ENCODE measurements at places on chromosomes 1 and 21.

DNA sequence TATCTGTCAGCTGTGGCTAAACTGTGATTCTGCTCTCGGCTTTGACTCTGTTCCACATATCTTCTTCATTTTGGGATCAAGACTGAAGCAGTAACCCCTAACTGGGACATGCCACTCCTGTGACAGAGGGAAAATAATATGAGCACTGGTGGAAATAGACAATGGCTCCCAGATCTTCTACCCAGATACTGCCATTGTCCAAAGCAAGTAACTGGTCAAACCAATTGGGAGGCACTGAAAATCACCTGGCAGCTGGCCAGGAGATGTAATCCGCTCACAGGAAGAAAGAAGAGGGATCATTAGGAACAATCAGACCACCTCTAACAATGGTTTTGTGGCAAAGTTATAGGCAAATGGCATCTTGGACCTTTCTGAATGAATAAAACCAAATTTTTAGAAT is 10.7 kb downstream of the SNX7 start:
- no peak for DNase-seq

GRCh38 chr1:223716302-223716862 is 4.0 kb downstream of the CAPN2 start:
- DNase-seq: no peak

DNA sequence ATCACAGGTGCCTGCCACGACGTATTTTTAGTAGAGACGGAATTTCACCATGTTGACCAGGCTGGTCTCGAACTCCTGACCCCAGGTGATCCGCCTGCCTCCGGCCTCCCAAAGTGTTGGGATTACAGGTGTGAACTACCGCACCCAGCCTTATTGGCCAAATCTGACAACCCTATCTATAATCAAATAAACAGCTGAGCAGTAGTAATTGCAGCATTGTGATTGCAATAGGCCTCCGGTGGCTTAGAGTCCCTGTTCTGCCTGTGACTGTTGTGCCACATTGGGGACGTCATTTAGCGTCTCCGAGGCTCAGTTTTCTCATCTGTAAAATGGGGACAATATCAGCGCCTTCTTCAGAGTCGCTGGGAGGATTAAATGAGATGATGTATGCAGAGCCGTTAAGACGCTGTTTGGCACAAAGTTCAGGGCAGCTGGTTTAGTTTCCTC is 569 bp upstream of the CAPN2 start:
- no peak for DNase-seq

DNA sequence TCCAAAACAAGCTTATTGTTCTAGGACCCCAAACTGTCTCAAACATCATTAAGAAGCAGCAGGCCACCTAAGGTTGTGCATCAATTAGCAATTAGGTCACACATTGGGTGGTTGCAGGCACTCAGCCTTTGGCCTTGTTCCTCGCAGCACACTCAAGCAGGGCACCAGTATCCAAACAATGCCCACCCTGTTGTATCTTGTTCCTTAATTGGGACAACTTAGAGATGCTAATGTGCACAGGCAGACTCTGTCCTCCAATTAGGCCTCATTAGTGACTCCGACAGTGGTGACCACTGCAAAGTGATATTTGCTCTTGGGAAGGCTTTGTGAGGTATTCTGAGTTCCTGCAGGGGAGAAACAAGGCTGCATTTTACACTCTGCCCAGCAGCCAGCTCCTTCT is 515.1 kb upstream of the PTBP2 start:
- no peak for DNase-seq

DNA sequence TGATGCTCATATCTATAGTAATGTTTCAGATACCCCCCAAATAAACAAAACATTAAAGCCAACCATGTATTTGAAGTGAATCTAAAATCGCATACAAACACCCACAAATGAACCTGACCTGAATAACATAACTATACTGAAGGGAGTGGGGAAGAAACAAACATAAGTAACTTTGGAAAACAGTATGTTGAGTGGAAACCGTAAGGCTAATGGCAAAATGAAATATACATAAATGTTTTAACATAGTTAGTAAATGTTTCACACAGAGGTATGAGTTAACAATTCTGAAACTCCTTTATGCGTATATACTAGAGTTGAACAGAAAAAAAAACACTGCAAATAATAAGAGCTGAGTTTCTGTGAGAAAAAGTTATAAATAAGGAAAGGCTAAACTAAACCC is 125.6 kb downstream of the ACBD6 start:
- DNase-seq: no peak

DNA sequence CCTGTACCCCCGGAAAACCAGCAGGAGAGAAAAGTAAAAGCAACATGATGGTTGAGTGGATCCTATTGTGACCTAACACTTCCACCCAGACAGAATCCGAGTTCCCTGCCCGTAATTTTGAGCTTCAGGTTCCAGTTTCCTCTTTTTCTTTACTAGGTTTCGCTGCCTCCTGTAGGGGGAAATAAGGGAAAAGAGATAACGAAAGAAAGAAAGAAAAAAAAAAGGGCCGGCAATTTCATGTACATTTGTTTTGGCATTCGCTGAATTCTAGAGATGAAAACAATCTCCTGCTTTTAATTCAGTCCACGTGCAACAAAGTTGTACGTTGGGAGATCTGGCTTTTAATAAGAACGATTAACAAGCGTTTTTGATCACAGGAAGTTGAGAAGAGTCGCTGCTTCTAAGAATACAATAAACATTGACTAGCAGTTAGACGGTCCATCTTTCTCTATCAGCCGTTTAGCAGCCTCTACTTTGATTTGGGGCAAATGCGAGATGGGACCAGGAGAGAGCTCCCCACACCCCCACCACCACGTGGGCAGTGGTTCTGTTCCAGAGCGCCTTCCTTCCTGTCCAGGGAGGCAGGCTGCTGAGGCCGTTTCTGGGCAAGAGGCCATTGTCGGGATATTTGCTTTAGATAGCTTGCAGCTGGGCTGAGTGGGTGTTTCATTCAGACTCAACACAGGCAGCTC is 155.9 kb upstream of the RUNX1 start:
- no peak for DNase-seq

DNA sequence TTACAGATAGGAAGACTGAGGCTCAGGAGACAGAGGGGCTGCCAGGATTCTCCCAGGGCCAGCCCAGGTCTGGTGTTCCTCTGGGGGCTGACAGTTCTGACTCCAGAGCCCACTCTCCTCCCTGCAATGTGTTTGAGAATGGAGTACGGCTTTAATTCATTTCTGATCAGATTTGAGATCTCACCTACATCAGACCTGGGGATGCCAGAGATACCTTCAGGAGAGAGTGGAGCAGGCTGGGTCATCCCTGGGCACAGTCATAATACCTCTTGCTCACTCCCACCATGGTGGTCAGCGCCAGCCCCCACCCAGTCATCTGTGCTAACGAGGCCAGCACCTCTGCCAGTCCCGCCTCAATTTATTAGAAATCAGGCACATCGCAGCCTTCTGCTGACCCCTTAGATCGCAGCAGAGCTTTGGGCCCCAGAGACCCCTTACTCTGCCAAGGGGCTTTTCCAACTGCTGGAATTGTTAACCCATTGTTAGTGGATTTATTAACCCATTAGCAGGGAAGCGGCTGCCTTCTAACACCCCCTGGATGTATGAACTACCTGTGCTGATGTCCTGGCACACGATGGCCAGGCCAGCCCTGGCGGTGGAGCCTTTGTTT is 352.1 kb downstream of the MATN1 start:
- DNase-seq: no peak

Data from esophagus squamous epithelium (tissue), 5 donors.